ENCODE measurements at places on chromosomes 3 and 15.

GRCh38 chr3:46549989-46550388 lies 16.1 kb downstream of the LRRC2 start:
- DNase-seq = no peak

DNA sequence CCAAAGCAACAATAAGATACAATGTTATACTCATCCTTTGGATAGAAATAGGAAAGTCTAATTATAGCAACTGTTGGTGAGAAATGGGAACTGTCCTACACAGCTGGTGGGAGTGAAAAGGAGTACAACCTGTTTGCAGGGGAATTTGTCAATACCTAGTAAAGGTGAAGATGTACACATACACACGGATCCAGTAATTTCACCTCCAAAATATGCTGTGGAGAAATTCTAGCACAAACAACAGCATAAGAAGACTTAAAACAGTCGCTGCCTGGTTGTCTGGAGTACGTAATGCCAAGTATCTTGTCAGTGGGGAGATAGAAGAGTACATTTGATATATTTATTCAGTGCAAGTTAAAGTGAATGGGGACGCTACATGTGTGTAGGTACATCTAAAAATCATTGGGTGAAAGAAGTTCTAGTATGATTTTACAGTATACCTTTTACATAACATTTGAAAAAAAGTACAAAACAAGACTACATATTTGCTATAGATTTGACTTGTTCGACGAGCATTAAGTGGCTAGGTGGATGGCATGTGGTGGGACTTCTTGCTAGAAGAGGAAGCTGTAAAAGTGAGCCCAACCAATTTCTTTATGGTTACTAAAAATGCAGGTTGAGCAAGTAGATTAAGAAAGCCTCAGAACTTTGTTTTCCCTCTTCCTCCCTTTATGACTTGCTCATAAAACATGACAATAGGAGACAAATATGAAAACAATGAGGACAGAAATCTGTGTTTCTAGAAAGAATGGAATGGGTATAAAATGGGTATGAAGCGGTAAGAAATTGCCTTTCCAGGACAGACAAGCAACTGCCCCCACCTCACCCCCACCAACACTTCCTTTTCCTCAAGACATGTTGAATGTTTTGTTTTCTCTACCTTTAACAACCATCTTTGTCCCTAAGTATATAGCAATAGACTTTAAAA lies 50.2 kb upstream of the CCR4 start:
- DNase-seq = no peak

- no peak for DNase-seq
These were observed 48.1 kb downstream of the UBP1 start for GRCh38 chr3:33392144-33392543.

DNA sequence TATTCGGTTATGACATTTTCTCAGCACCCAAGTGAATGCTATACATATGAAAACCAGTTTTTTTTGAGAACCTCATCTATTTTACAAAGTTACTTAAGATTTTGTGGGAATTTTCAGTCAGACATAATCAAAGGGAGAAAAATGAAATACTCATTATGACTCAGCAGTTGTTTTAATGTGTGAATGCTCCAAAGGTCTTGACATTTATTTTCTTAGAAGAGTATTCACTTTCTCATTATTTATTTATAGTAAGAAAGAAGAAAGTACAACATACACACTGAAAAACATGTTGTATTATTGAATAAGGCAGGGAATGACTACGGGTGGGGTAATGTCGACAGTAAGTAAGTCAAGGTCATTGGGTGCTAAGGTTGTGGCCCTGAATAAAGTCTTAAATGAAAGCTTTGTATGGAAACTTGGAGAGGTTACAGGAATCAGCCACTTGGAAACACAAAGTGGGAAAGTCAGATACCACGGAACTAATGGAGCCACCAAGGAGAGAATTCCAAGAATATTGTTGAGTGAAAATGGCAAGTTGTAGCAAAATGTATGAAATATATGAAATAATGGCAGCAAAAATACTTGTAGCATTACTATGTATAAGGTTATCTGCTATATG lies 844.5 kb downstream of the TBL1XR1 start:
- DNase-seq = no peak

DNA sequence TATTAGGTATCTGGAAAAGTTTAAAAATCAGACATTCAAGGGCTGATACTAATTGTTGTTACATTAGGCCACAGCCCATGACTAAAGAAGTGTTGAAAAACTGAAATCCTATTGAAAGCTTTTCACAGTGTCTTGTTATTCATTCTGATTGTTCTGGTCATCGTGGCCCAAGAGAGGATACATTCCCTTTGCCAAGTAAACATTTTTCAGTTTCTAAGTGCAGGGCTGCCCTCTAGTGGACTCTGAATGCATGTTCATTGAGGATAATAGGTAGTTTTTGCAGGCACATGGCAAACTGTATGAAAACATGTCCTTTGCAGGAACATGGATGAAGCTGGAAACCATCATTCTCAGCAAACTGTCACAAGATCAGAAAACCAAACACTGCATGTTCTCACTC lies 181.1 kb downstream of the MYRIP start:
- no peak for DNase-seq

DNA sequence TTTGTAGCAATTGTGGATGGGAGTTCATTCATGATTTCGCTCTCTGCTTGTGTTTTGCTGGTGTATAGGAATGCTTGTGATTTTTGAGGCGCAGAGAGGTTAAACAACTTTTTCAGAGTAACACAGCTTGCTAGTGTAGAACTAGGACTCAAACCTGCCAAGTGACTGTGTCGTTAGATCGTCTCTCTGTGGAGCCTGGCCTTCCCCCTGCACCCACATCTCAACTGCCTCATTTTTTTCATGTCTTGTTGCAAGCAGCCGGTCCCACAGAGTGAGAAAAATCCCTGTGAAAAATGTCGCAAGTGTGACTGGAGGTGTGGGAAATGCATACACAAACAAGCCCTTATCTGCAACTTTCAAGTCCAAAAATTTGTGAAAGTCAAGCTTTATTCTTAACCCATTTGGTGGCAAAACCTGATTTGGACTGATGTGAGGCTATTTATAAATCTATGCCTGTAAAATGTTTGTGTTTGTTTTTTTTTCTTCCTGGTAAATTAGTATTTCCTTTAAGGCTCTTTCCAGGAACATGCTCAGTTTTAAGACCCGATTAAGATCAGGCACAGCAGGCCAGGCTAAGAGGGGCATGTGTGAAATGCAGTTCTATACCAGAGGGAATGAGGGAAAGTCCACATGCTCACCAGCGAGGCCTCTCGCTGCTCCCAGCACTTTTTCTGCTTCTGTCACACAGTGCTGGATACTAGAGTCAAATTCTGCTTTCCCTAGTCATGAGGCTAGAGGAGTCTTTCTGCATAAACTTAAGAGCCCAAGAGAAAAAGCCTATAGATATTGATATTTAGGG lies 25.8 kb downstream of the ST6GAL1 start:
- no peak for DNase-seq

DNA sequence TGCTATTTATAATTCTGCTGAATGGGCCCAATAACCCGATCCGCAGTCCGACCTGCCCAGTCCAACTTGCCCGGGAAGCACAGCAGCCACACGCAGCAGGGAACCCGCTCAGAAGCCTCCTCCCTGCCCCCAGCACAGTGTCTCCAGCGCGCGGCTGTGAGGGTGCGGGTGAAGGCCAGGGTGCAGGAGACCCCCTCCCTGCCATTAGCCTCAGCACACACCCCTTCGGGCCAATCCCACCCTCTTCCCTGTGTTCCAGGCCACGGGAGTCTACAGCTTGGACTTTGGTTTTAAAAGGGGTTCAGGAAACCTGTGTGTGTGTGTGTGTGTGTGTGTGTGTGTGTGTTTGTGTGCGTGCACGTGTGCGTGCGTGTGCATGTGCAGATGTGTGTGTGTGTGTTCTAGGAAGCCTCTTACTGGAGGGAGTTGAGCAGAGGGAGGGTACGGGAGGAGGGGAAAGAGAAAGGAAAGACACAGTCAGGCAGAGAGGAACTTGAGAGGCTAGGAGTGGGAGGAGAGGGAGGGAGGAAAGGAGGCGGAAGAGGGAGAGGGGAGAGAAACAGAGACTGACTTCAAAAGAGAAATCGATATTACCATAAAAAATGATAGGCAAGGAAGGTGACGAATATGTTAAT lies 34.2 kb downstream of the ATP2B2 start:
- no peak for DNase-seq

DNA sequence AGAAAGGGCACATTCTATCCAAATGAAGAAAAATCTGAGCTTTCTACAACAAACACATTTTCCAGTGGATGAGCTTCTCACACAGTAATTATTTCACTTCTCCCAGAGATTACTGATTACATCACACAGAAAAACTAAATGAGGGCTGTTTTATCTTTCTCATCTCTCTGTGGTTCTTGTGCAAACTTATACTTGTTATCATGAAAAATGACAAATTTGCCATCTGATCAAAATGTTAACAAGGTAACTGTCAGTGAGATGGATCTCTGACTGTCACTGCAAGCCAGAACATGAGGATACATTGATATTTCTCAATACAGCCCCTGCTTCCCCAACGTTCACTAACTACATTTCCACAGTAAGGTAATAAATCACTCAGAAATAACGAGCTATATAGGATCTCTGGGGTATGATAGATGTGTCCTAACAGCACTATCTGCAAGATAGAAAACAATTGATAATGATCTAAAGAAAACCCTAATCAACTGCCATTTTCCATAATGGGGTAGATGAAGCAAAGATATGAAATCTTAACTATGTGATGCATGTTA lies 829.3 kb upstream of the CFAP20DC start:
- no peak for DNase-seq

GRCh38 chr3:8766148-8766547 lies 3.3 kb downstream of the OXTR start:
- DNase-seq = no peak

GRCh38 chr3:121362035-121362734 lies 183.6 kb downstream of the POLQ start:
- no peak for DNase-seq

DNA sequence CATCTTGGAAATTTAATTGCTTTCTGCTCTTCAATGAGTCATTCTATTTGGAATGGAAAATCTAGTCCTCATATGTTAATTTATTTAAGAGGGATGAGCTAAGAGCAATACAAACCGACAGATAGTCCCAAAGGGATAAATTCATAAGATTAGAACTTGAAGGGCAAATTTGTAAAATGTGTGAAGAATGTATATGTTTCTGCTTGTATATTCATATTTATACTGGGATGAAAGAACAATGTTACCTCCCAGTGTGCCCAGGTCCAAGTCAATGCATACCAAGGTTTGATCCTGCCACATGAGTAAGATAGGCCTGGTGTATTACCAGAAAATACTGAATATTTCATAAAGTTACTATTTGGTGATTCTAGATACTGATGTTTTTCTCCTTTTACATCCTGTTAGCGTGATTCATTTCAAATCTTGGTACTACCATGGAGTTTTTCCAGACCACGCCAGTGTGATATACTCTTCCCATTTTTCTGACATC lies 255.6 kb upstream of the SEMA6D start:
- DNase-seq = no peak

- DNase-seq = no peak
These were observed 9.4 kb upstream of the EID1 start for GRCh38 chr15:48868536-48868935.

GRCh38 chr3:194673761-194674160 lies 1.8 kb upstream of the LSG1 start:
- DNase-seq = no peak

DNA sequence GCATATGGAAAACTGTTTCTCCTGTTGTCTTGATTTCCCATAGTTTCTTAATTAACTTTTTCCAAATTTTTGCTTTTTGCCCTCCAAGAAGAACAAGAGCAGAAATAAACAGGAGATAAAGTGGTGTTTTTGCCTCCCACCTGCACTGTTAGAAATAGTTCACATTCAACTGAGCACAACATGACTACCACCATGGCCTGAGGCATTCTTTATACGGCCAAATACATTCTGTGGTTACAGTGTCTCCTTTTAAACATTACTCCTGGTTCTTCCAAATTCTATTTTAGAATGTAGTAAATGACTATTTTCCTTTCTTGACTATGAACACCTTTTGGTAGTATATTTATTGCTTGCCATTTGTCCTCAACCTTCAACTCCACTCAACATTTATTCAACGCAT lies 98.5 kb downstream of the LARS2 start:
- no peak for DNase-seq
